Hepatocyte (in vitro differentiated cells): ENCODE measurements at places on chromosomes 11 and 22. TPM values are rescaled to one million over a fixed set of nuclear protein-coding genes. Genes with fewer than 3 reads are reported as not detected.

Gene OR52I2
- not detected in 2 replicates for total RNA-seq

Gene CALCA
- total RNA-seq: 0.56 TPM in 1 of 2 replicates, not detected in the other

Gene NNMT
- total RNA-seq: 115 and 150 TPM in 2 replicates

Gene GPR83
- 0.08 TPM in 1 of 2 replicates, not detected in the other for total RNA-seq

Gene C11orf87
- total RNA-seq: 0.13 and 0.52 TPM in 2 replicates

Gene SCT
- total RNA-seq: not detected in 2 replicates

Gene ISX
- 23.2 and 29.8 TPM in 2 replicates for total RNA-seq

Gene MLC1
- total RNA-seq: 3.7 and 8.2 TPM in 2 replicates

Gene TENM4
- 10.8 and 18.4 TPM in 2 replicates for total RNA-seq

Gene SAA4
- 73.0 and 73.8 TPM in 2 replicates for total RNA-seq

Gene RNF26
- total RNA-seq: 15.5 and 15.8 TPM in 2 replicates

Gene AMBRA1
- 19.1 and 31.2 TPM in 2 replicates for total RNA-seq

Gene MAPK8IP2
- 1.0 and 1.6 TPM in 2 replicates for total RNA-seq

Gene TMPRSS6
- total RNA-seq: 43.3 and 49.8 TPM in 2 replicates

Gene DBX1
- not detected in 2 replicates for total RNA-seq

Gene OR4A16
- not detected in 2 replicates for total RNA-seq

Gene NCF4
- 0.37 and 1.5 TPM in 2 replicates for total RNA-seq

Gene CCDC73
- total RNA-seq: 0.03 and 0.12 TPM in 2 replicates

Gene MS4A15
- 0.88 and 1.1 TPM in 2 replicates for total RNA-seq

Gene RTN4RL2
- total RNA-seq: 1.4 and 2.4 TPM in 2 replicates

Gene FOLH1
- total RNA-seq: not detected in 2 replicates

Gene MYBPC3
- 0.68 and 1.4 TPM in 2 replicates for total RNA-seq

Gene OR6T1
- total RNA-seq: not detected in 2 replicates

Gene UBQLNL
- total RNA-seq: 0.53 and 0.76 TPM in 2 replicates

Gene SYT8
- 2.6 and 6.3 TPM in 2 replicates for total RNA-seq

Gene TIMP3
- 92.3 and 96.1 TPM in 2 replicates for total RNA-seq

Gene HEPN1
- not detected in 2 replicates for total RNA-seq

Gene C11orf86
- total RNA-seq: 1.5 and 3.4 TPM in 2 replicates

Gene TMPRSS5
- total RNA-seq: 0.20 TPM in 1 of 2 replicates, not detected in the other
